Psoas muscle (tissue), 8 donors: ENCODE measurements at places on chromosomes 6 and 20. TPM values are rescaled to one million over a fixed set of nuclear protein-coding genes. Genes with fewer than 3 reads are reported as not detected.

Gene HAO1
- not detected for total RNA-seq

Gene PKHD1
- 0.02 TPM for total RNA-seq

Gene HLA-DOB
- total RNA-seq: not detected

DNA sequence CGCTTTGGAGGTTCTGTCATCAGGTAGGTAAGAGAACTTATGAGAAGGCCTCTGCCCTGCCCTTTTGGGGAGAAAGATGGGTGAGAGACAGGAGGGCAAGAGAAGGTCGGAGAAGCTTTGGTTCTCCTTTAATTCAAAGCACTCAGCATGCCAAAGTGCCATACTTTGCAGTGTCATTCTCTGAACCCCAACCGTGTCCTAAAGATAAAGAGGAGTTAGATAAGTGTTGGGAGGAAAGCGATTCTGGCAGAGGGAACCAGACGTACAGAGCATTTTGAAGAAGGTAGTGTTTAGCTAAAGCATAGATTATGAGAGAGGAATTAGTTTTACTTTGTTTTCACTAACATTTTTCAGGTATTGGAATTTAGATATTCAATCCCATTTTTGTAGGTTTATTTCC lies 40.3 kb downstream of the NKAIN2 start:
- no peak for DNase-seq

GRCh38 chr20:22511943-22512910 lies 72.1 kb downstream of the FOXA2 start:
- DNase-seq: no peak

DNA sequence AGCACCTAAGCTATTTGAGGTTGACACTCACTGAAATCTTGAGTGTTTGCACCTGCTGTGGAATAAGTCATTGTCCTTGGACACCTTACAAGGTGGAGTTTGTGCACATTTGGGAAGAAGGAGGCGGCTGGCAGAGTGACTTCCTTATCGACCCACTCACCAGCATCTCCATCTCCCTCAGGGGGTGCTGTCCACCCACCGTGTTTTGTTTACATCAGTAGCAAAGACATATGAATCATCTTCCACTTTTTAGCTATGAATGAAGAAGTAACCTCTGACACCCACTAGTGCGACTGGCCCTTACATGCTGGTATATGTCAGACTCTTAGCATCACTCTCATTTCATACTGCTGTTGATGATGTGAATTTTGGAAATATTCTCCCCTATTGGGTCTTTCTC lies 119.5 kb upstream of the SGK1 start:
- DNase-seq: no peak

Gene PI16
- 3.8 TPM for total RNA-seq

GRCh38 chr6:133698272-133698671 lies 190.6 kb upstream of the TCF21 start:
- no peak for DNase-seq

- no peak for DNase-seq
These were observed 177.0 kb upstream of the TNFAIP3 start for GRCh38 chr6:137690034-137690433.

Gene NKX2-2
- total RNA-seq: not detected

DNA sequence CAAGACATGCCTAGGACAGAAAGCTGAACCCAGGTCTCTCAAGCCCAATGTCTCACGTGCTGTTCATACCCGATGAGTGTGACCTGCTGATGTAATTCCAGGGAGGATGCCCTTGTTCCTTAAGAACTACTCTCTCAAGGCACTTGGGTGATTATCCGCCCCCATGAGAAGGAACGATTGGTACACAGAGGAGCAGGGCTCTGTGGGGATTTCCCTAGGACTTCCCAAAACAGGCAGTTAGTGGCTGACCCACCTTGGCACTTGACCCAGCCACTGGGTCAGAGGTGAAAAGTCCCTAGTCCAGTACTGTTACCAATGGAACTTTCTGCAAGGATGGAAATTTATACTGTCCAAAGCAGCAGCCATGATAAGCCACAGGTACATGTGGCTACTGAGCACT lies 9.2 kb upstream of the BPIFB6 start:
- DNase-seq: no peak

Gene FRK
- 4.2 TPM for total RNA-seq

DNA sequence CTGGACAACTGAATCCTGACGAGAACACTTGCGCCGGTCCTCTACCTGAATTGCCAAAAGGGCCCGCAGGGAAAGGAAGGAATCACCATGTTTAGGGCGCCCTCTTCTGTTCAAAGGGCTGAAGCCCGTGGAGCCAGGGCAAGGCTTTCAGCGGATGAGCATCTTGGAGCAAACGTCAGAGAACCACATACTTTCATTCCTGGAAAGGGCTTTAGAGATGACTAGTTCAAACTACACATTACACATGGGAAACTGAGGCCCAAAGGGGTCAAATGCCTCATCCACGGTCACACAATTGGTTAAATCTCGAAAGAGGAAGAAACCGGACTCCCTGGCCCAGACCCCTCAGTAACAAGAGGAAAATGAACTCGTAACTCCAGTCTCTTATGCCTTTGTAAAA lies 11.5 kb upstream of the ZNF133 start:
- peak; percentile 44 for DNase-seq

DNA sequence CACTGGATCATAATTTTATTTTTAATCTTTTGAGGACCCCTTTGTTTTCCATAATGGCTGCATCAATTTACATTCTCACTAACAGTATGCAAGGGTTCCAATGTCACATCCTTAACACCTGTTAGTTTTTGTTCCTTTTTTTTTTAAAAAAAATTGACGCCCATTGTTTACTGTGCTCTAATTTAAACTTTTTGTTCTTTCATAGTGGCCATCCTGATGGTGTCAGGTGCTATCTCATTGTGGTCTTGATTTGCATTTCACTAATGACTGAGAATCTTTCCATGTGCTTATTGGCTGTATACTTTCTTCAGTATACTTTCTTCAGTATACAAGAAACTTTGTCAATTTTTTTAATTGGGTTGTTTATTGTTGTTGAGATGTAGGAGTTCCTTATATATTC lies 347.0 kb downstream of the RNGTT start:
- no peak for DNase-seq

GRCh38 chr6:139926711-139927110 lies 552.3 kb upstream of the CITED2 start:
- DNase-seq: no peak

Gene SLC16A10
- total RNA-seq: 69.2 TPM

DNA sequence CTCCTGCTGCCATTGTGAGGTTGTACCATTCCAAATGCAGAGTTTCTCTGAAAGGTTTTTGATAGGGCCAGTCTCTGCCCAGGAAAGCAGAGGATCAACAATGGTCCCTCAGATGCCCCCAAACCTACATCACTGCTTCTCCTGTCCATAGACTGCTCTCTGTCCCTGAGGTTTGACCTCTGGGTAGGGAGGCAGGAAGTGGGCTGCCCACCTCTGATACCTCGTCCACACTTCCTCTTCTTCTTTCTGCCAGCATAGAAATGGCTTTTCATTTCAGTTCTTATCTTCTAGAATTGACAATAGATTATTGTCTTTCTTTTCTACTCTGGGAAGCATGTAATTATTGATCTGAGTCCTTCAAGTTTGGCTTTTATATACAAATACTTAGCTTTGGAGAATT lies 170.6 kb downstream of the TRMT11 start:
- no peak for DNase-seq

DNA sequence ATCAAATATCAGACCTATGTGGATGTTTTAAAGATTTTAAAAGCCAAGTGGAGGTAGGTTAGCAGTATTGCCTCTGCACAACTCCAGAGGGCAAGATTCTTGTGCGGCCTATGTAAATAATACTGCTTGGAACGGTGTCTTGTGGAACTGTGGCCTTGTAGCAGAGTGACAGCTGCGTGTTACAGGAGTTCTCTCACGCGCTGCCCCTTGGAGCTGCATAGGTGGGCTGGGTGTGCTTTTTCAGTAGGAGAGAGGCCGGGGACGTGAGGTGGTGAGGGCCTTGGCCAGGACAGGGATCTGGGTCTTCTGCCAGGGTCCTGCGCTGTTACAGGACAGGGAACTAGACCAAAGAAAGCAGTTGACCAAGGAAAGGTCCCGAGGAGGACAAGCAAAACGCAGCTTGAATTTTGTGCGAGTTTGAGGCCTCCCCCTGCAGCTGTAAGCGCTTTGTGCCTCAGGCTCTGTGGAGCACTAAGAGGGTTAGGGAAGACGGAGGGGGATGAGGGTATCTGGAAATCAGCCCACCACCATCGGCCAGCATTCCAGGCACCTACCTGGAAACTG lies 1.5 kb downstream of the TMEM181 start:
- DNase-seq: no peak

DNA sequence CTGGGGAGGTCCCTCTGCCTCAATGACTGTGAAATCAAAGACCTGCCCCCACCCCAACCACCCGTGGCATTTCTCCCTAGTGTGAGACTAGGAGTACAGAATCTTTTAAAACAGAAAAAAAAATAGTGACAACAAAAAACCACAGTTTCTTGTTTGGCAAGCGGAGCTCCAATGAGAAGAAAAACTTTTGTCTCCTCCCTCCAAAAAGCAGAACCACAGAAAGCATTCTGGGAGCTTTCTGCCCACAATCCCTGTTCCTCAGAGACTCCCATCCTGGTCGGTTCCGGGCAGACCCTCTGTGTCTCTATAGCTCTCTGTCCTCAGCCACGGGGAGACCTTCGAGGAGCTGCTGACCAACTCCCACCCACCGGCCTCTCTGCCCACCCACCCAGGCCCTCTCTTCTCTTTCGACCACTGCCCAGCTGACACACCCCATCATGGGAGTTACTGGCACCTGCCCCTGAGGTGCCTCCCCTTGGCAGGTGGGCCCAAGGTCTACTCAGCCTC lies 4.9 kb downstream of the PREX1 start:
- DNase-seq: no peak

GRCh38 chr20:59177266-59178250 lies 13.9 kb downstream of the ZNF831 start:
- DNase-seq: no peak

Gene AGER
- total RNA-seq: 1.5 TPM

DNA sequence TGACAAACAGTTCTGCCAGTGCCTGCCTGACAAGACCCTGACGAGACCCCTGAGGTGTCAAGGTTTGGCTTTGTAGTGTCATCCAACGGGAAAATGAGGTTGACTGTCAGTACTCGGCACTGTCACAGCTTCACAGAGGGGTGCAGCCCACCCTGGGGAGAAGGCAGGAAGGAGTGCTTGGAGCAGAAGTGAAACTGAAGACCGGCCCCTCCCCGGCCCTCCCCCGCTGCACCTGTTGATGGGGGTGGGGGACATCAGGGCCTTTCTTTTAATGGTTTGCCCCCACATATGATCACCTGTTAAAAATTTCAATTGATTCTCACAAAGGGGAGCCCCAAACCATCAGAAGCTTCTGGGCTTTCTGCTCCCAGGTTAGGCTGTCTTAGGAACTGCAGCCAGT lies 6.8 kb downstream of the PMEPA1 start:
- no peak for DNase-seq

Gene SLC26A8
- not detected for total RNA-seq

DNA sequence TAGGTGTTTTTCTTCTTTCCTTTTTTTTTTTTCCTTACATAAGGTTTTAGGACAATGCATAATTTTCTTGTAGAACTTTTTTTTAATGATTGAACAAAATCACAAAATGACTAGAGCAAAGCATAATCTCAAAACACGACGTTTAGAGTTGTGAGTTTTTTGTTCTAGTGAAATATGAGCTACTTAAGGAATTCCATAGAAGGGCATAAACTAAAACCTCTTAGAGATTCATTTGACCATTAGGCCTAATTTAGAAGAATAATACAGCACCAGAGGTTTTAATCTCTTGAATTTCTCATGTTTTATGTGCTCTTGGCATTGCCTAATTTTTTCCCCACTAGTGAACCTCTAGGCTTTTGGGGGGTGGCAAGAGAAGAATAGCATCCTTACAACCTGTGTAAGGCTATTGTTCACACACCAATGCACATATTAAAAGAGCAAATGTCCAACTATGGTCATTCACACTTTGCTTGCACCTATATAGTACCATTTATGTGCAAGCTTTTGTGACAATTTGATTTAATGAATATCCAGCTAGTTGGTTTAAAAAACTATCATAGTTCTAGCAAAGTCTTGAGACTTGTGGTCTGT lies 44.6 kb downstream of the HMGN3 start:
- no peak for DNase-seq

GRCh38 chr6:139029470-139030227 lies 1.1 kb downstream of the ABRACL start:
- DNase-seq: peak; percentile 79

Gene GABRR1
- total RNA-seq: 0.15 TPM

Gene HLA-DRA
- 49.2 TPM for total RNA-seq

GRCh38 chr6:106060167-106060566 lies 26.0 kb upstream of the PRDM1 start:
- no peak for DNase-seq

Gene SYCP2
- 1.1 TPM for total RNA-seq

DNA sequence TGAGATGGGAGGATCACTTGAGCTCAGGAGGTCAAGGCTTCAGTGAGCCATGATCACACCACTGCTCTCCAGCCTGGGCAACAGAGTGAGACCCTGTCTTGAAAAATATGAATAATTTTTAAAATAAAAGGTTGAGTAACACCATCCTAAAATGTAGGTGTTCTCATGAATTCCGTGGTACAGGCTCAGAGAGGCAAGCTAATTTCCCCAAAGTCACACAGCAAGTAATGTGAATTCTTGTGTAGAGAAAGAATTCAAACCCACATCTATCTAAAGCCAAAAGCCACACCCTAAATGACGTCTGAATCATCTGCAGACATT lies 80.5 kb downstream of the ZNF217 start:
- DNase-seq: no peak

DNA sequence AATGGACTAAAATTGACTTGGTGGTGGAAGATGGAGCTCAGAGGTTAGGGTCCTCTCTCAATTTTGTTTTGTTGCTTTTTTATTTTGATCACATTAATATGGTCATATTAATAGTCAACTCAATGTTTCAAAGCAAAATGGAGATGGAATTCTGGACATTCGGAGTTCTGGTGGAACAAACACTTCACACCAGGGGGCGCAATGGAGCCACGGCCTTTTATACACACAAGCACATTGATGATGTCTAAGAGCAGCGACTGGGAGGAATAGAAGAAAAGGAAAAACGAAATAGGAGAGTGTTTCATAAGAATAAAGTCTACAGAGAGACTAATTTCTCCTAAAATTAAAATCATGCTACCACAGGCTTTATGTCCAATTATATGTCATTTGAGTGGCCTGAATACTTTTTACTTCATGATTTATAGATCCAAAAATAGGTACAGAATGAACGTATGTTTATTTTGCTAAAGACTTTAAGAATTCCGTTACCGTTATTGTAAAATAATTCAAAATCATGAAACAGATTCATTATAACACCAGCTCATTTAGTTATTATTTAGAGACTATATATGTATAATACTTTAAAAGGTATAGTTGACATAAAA lies 197.6 kb upstream of the SASH1 start:
- DNase-seq: peak; percentile 86

GRCh38 chr6:134426623-134427022 lies 108.7 kb upstream of the SGK1 start:
- DNase-seq: no peak

Gene PBOV1
- total RNA-seq: not detected
